ENCODE measurements at places on chromosomes 6 and 20.

- DNase-seq, result no peak
These were observed 13.2 kb downstream of the SYTL3 start for GRCh38 chr6:158662954-158663624.

DNA sequence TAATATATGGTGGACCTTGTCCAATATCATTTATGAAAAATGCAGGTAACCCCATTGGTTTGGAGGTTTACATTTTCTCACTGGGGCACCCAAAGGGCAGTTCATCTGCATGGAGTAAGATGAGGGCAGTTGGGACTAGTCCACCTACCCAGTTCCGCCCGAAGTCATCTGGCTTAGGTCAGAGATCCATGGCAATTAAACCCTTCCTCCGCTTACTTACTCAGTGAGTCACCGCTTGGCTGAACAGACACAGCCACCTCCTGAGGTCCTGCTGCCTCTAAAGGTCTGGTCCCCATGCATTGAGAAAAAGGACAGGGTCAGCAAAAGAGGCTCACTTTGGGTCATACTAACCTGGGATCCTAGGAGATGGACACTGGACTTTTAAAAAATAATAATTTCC lies 102.9 kb upstream of the PRL start:
- DNase-seq, result no peak

GRCh38 chr6:117409420-117409819 lies 16.3 kb downstream of the ROS1 start:
- no peak for DNase-seq

DNA sequence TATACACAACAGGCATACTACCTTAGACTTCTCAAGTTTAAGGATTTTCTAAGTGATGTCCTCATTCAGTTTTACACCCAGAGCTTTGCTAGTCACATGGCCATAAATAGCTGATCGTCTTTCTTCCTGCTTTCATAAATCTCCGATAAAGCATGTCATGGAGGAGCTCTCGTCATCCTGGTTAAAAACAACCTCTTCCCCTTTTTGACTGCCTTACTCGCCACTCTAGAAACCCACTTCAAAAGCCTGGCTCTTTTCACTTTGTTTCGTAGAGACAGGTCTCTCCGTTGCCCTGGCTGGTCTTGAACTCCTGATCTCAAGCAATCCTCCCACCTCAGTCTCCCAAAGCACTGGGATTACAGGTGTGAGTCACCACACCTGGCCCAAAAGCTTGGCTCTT lies 67.0 kb upstream of the SMIM29 start:
- peak; percentile 22 for DNase-seq

GRCh38 chr20:48665785-48666184 lies 162.0 kb downstream of the PREX1 start:
- no peak for DNase-seq

- no peak for DNase-seq
These were observed 239.2 kb downstream of the SYNDIG1 start for GRCh38 chr20:24708411-24709295.

GRCh38 chr6:62328607-62329006 lies 42.6 kb upstream of the KHDRBS2 start:
- no peak for DNase-seq

DNA sequence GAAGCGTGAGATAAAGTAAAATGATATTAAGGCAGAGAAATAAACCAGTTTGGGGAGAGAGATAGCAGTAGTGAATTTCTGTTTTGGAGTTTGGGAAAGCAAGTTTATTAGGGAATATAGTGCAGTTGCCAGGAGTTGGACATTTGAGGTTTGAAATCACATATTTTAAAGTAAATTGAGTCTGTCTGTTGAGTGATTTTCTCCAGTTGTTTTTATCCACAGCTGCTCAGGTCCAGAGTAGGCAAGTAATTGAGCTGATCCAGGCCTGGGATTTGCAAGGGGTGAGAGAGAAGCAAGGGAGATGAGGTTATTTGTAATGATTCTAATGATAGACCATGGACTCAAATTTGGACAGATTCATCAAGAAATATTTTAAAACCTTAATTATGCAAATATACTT lies 481.9 kb downstream of the UTRN start:
- DNase-seq, result no peak

DNA sequence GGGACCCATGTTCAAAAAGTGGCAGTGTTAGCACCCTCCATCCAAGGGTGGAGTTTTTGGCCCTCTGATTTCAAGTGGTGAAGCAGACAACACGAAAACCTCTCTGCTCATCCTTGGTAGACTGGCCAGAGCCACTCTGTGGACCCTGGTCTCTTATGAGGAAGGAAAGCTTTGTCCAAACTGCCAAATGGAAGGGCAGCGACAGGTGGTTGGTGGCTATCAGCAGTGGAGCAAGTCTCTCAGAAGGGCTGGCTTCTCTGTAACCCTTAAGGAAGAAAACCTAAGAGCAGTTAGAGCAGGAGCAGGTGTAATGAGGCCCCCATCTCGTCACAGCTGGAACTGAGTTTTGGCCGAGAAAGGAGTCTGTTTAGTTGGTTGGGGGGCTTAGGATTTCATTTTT lies 155.8 kb downstream of the SLC16A10 start:
- no peak for DNase-seq

DNA sequence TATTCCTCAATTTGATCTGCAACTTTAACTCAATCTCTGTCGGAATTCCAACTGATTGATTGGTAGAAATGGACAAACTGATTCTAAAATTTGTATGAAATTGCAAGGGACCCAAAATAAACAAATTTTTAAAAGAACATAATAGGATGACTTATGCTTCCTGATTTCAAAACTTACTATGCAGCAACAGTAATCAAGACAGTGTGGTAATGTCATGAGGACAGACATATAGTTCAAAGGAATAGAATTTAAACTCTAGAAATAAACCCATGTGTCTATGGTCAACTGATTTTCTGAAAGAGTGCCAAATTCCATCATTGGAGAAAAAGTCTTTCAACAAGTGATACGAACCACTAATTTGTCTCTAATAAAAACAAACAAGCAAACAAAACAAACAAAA lies 1320.1 kb upstream of the GJE1 start:
- DNase-seq, result no peak

DNA sequence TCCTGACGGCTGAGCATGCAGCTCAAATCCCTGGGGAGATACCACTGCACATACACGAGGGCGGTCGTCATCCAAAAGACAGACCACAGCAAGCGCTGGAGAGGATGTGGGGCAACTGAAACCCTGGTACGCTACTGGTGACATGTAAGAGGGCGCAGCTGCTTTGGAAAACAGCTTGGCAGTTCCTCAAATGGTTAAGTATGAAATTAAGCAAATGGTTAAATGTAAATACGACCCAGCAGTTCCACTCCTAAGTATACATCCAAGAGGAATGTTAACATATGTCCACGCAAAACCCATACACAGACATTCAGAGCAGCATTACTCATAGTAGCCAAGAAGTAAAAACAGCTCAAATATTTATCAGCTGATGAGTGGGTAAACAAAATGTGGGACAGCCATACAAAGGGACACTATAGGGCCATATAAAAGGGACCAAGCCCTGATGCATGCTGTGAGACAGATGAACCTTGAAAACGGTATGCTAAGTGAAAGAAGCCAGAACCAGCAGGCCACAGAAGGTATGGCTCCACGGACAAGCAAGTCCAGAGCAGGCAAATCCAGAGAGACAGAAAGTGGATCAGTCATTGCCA lies 38.5 kb downstream of the RIPOR3 start:
- DNase-seq, result no peak

- no peak for DNase-seq
These were observed 490.9 kb upstream of the SOX4 start for GRCh38 chr6:21102624-21103023.
